ENCODE measurements at places on chromosomes 2 and 18.

DNA sequence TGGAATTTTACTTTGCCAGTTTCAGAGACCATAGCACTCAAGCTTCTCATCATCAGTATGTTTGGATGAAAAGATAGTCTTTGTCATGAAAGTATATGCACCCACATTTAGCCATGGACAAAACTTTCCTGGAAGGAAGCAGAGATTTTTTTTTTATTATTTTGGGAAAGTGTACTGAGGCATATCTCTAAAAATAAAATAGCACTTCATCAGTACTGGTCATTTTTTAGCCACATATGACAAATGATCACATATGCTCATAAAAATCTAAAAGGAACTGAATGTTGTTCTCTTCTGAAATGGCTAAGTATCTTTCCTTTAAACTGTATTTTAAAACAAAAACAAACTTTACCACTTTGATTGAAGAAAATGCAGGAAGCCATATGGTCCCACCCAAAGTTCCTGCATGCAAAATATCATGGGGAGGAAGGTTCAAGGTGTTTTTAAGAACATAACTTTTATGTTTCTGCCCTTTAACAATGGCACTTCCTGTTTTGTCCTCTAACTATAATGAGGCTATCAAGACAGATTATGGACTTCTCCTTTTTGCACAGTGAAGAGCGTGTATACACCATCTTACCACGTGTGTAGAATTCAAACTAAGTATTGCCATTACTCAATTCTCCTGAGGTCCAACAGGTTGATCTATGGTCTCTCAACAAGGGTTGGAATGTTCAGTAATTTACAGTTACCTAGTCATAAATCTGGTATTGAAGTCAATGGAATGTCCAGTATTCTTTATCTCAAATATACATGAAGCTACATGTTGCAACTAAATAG is 77.1 kb upstream of the SLC39A10 start:
- DNase-seq = no peak

- no peak for DNase-seq
Measured at GRCh38 chr2:157349949-157350515, 24.4 kb upstream of the ERMN start.

GRCh38 chr2:182915369-182916326 is 49.2 kb upstream of the FRZB start:
- no peak for DNase-seq

DNA sequence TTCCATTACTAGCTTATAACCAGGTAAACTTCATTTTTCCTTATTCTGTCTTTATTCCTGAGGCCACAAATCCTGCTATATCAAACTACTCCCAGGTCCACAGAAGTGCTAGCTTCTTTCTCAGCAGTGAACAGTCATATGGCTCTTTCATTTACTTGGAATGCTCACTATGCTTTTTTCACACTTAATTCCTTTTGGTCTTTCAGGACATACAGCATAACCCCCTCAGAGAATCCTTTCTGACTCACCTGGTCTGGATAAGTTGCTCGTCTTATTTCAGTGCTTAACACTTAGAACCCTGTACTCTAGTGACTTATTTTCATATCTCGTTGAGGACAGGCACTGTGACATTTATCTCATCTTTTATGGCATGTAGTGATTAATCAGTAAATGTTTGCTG is 325.0 kb upstream of the UBE2E3 start:
- DNase-seq = no peak

GRCh38 chr2:188170356-188170755 is 121.3 kb upstream of the GULP1 start:
- no peak for DNase-seq

DNA sequence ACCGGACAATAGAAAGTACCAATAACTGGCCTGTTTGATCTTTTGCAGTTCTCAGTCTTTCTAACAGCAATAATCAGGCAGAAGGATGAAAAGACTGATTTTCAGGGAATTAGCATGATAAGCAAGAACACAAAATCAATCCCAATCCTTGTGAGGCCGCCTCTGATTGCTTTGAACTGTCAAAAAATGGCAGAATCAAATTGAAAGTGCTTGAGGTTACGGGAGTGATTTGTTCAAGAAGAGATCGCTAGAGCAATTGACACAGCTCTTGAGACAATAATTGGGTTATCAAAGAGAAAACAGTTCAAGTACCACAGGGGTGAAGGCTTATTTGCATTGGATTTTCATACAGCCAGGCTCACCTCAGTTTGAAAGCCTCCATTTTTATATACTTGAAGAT is 663.4 kb downstream of the ARHGAP15 start:
- DNase-seq = no peak

DNA sequence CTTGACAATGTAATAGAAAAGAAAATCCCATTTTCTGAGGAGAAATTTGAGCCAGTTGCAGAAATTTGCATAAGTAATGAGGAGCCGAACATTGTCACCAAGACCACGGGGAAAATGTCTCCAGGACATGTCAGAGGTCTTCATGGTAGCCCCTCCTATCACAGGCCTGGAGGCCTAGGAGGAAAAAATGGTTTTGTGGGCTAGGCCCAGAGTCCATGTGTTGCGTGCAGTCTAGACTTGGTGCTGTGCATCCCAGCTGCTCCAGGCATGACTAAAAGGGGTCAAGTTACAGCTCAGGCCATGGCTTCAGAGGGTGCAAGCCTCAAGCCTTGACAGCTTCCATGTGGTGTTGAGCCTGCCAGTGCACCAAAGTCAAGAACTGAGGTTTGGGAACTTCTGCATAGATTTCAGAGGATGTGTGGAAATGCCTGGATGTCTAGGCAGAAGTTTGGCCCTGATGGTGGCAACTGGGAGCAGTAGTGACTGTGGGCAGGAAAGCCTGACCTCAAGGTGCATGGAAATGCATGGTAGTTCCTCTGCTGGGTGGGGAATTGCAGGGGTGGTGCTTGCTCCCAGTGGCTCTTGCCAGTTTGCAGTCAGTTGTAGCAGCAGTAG is 41.9 kb upstream of the CCDC195 start:
- no peak for DNase-seq

DNA sequence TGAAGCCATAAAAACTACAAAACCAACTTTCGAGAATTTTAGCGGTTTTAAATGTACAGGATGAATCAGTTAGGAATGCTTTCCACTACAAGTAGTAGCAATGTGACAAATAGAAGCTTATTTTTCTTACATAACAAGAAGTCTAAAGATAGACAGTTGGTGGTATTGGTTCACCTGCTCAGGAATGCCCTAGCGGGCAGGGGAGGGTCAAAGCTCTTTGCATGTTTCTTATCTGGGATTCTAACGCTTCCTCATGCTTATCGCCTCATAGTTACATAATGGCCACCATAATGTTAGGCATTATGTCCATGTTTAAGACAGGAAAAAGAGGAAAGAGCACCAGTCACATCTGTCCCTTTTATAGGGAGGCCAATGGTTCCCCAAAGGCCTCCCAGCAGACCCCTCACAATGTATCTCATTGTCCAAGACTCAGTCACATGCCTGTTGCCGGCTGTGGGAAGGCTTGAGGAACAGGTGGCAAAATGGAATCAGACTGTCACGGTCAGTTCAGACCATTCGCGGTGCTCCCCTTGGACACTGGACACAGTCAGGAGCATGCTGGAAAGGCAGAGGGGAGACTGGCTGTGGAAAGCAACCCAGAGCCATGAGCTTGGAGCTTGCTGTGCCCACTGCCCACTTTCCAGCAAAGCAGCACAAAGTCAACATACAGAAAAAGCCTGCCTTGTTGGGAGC is 69.4 kb upstream of the ODC1 start:
- no peak for DNase-seq

GRCh38 chr18:46767217-46767616 is 10.4 kb upstream of the ST8SIA5 start:
- no peak for DNase-seq

- DNase-seq = no peak
Measured at GRCh38 chr2:7116511-7116910, 199.3 kb downstream of the RNF144A start.

DNA sequence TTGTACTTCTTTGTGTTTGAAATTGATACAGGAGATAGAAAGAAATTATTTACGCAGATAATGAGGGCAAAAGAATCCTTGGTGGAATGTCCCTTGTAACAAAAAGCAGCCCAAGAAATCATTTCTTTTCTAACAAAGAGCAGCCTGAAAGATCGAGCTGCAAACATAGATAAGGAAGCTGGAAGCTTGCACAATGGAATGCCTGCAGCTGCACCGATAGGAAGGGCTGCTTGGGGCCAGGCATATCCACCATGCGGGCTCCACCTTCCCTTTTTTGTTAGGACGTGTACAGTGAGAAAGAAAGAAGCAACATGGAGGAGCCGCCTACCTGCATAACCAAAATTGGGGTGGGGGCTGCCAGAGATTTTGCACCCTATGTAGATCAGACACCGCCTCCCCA is 568.7 kb downstream of the METTL4 start:
- no peak for DNase-seq

DNA sequence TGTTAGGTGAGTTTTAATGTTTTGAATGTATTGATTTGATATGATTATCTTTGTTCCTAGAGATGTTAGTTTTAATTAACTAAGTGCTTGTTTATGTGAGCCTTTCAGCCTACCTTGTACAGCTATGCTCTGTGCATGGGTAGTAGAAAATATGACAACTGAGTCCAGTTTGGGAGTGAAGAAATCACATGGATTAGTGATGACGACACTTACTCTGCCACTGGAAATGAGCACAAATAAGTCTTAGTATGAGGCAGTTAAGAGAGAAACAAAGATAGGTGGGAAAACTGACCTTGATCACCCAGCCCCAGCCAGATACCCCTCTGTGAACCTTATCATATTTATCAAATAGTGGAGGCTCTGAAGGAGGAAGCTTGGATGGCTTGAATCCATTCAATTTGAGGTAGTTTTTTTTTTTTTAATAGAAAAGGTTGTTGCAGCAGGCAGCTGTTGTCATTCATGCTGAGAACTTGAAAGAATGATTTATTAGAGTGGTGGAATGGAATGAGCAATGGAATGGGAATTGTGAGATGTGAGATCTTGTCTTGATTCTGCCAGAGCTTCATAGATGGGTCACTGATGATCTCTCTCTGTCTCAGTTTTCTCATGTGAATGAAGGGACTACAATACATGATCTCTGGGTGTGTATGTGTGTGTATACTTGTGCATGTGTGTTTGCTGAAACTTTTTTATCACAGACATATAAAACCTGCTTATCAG is 96.4 kb downstream of the MAP3K20 start:
- DNase-seq = no peak

GRCh38 chr2:203685081-203685621 is 21.3 kb upstream of the CD28 start:
- DNase-seq = no peak

DNA sequence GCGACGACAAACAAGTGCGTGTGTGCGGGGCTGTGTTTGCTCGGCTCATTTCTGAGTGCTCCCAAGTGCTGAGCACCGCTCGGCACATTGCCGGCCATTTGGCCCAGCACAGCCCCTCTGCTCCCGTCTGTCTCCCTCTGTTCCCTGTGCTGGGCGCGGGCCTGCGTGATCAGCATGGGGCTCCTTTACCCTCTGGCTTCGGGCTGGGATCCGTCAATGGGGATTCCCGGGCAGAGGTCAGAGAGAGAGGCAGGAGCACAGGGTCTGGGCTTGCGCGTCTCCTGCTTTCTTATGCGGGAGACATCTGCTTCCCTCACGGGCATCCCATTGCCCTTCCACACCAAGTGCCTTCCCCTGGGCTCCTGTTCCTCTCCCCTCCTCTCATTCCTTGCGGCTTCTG is 234.0 kb downstream of the ACKR3 start:
- DNase-seq = no peak

- no peak for DNase-seq
Measured at GRCh38 chr2:47271054-47272000, 116.2 kb upstream of the STPG4 start.

GRCh38 chr2:1995081-1995480 is 250.8 kb upstream of the PXDN start:
- no peak for DNase-seq

- DNase-seq = no peak
Measured at GRCh38 chr2:170277951-170278350, 100.0 kb downstream of the MYO3B start.

- DNase-seq = no peak
Measured at GRCh38 chr18:79399275-79400081, 3.7 kb downstream of the NFATC1 start.

DNA sequence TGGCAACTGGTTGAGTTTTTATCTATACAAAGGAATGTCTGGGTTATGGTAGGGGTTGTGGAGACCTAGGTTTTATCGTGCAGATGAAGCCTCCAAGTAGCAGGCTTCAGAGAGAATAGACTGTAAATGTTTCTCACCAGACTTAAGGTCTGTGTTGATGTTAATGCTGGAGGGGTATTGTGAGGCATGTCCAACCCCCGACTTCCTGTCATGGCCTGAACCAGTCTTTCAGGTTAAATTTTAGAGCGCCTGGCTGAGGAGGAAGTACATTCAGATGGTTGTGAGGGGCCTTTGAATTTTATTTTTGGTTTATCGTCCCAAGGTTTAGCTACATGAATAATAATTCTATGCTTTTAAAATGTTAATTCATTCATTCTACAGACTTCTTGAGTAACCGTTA is 435.1 kb downstream of the DLGAP1 start:
- no peak for DNase-seq

GRCh38 chr2:202187570-202187969 is 50.8 kb downstream of the SUMO1 start:
- no peak for DNase-seq

GRCh38 chr2:8882094-8882493 is 44.7 kb upstream of the KIDINS220 start:
- no peak for DNase-seq

- no peak for DNase-seq
Measured at GRCh38 chr2:133142087-133142486, 426.2 kb downstream of the NCKAP5 start.

GRCh38 chr18:48320639-48320945 is 88.6 kb downstream of the ZBTB7C start:
- no peak for DNase-seq

DNA sequence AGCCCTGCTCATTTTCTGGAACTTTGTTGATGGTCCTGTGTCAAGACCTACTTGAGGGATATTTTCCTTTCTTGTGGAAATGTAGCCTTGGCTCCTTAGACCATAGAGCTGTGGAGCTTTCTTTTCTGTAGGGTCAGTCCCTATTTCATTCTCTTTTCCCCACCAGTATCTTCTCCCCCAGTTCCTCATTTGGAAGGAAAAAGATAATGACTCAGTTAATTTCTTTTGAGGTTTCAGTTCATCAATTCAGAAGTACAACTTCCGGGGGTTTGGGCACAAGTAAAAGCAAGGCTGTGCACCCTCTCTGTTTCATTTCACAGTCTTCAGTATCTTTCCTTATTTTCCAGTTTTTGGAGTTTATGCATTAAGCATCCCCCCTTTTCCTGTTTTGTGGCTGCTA is 70.7 kb downstream of the CDC42EP3 start:
- no peak for DNase-seq

Measured in stimulated activated naive B cell treated with anti-CD40 and anti-IgM and Interleukin-4, amounts not matched to agents 10 μg/mL and 1 μg/mL and 100 μg/mL, for 72 hours (primary cell).